ENCODE measurements at places on chromosomes 4 and X.

DNA sequence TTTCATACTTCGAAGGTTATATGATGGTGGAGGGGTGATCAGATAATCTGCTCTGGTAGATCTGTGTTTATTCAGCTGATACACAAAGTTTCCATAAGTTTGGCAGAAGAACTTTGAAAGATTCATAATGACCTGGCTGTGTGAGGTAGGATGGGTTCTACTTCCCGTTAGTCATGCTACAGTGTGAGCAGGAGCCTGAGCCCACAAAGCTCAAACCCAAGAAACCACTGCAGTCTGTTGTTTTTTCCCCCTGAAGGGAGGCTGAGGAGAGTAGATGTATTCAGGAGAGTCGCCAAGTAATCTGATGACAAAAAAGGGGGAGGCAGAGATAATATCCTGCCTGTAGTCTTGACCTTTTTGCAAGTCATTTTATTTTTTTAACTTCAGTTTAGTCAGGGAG is 52.8 kb upstream of the PPP3CA start:
- DNase-seq = no peak

GRCh38 chr4:3822230-3822947 is 56.2 kb downstream of the ADRA2C start:
- no peak for DNase-seq

GRCh38 chrX:83535417-83536196 is 27.5 kb downstream of the POU3F4 start:
- no peak for DNase-seq

- DNase-seq = peak; percentile 23
These were observed 446.9 kb downstream of the GRXCR1 start for GRCh38 chr4:43339435-43339834.

All from GM04503 (cell line).